ENCODE measurements at places on chromosomes 16 and 17.

- DNase-seq, result no peak
Observed at GRCh38 chr17:32658470-32659418, 172.0 kb downstream of the CDK5R1 start.

GRCh38 chr17:40557531-40558299 lies 7.6 kb downstream of the CCR7 start:
- no peak for DNase-seq

- DNase-seq, result peak; percentile 41
Observed at GRCh38 chr17:14211246-14211645, 25.4 kb downstream of the CDRT15 start.

- DNase-seq, result no peak
Observed at GRCh38 chr17:81309859-81310839, 15.0 kb upstream of the SLC38A10 start.

- no peak for DNase-seq
Observed at GRCh38 chr17:50238601-50239280, 35.5 kb upstream of the TMEM92 start.

GRCh38 chr16:85979605-85980004 lies 80.6 kb downstream of the IRF8 start:
- DNase-seq, result no peak

GRCh38 chr17:63834431-63835166 lies 7.1 kb upstream of the FTSJ3 start:
- DNase-seq, result peak; percentile 85

Data from activated CD4-positive, alpha-beta T cell treated with anti-CD3 and anti-CD28 coated beads, Interleukin-10, Interleukin-2, amounts not matched to agents 100 ng/mL and 50 ng/mL, durations not matched to agents 16 hours and 8 hours (primary cell).